ENCODE measurements at places on chromosomes 5 and 9.

DNA sequence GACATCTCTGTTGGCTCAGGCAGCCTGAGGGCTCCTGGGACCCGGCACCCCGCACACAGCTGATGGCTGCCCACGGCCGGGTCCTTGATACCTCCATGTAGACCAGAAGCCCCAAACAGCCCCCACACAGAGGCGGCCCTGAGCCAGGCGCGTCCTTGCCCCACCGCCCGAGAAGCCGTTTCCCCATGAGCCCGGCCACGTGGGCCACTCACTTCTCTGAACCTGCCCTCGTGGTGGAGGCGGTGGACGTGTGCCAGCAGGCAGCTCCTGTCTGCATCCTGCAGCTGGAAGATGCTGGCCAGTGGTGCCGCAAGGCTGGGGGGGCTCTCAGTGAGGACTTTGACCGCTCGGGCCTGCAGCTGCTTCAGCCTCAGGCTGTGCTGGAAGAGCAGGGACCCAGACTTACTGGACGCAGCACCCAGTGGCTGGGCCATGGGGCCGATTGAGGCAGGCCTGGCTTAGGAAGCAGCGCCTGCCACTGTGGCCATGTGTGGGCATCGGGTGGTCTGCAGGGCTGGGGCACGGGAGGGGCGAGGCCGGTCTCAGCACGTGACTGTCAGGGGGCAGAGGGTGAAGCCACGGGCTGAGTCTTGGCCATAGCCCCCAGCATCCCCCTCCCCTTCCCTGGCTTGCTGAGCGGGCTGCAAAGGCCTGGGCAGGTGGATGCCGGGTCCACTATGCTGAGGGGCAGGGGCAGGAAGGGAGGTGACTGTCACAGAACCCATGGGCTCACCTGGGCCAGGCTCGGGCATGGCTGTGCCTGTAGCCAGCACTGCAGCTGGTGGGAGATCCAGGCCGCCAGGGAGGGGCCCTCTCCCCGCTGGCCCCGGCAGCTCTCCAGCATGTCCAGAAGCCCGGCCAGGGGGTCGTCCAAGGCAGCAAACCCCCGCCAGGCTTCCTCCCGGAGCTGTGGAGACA lies 50.0 kb downstream of the EXD3 start:
- H3K27ac ChIP-seq: no peak overlapping the region
- H3K27me3 ChIP-seq: no peaks in the 10 kb centered on the region
- H3K4me1 ChIP-seq: peaks cover 2% of the 10 kb centered on the region
- DNase-seq: no peak
- no peak overlapping the region for H3K4me3 ChIP-seq

DNA sequence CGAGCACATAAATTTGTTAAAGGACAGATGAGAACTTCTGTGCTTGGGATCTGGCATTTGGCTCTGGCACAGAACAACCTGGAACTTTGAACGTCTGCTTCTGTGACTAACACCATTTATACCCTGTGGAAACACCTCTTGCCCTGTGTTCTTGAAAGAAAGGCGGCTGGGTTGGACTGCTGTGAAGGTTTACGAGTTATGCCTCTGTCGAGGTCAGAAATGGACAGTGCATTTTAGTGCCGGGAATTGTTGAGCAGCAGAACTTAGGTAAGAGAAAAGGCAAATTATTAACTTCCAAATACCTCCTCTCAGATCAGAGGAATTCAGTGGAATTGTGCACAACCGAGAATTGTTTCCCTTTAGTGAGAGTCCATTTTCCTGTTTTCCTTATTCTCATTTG lies 14.1 kb upstream of the INIP start:
- no peak overlapping the region for H3K27ac ChIP-seq
- H3K36me3 ChIP-seq: no peaks in the 10 kb centered on the region
- H3K4me3 ChIP-seq: no peak overlapping the region
- no peaks in the 10 kb centered on the region for H3K4me1 ChIP-seq
- peaks cover 5% of the 10 kb centered on the region for H3K27me3 ChIP-seq
- DNase-seq: no peak

- no peak for DNase-seq
- H3K4me3 ChIP-seq: no peak overlapping the region
- H3K27ac ChIP-seq: no peak overlapping the region
- no peaks in the 10 kb centered on the region for H3K27me3 ChIP-seq
- H3K36me3 ChIP-seq: no peaks in the 10 kb centered on the region
- peaks cover 18% of the 10 kb centered on the region for H3K4me1 ChIP-seq
Measured at GRCh38 chr9:94952565-94953373, 226.3 kb downstream of the AOPEP start.

GRCh38 chr5:143552680-143553079 lies 149.2 kb upstream of the NR3C1 start:
- H3K4me1 ChIP-seq: peaks cover 17% of the 10 kb centered on the region
- H3K36me3 ChIP-seq: no peaks in the 10 kb centered on the region
- DNase-seq: no peak

DNA sequence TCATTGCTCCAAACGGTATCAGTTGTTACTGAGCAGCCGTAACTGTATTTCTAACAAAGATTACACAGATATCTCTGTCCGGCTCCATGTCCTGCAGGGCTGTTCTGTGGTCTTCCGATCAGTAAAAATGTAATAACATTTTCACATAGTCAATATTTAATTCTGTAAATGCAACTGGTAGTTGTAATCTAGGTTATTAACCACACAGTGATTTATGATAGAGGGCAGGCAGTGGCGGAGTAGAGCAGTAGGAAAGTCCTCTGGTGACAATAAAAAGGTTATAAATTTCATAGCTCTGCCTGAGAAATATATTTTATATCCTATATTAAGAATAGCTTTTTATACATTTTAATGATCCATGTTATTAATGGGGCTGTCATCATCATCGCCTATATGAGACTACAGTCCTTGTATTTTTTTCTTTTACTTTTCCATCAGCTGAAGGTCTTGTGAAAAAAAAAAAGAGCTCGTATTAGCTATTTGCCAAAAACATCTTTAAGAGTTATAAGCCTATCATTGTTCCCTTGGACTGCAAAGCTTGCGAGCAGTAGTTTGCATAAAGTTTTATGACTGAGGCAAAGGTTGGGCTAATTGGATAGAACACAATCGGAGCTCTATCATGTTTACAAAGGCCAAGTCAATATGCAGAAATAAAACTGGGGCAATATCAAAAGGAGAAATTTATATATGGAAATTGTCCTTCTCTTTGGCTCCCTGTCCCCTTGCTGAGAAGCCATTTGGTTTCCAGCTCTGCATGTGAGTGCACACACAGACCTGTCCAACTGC lies 648.0 kb downstream of the IRX1 start:
- H3K36me3 ChIP-seq: no peaks in the 10 kb centered on the region
- H3K27me3 ChIP-seq: no peaks in the 10 kb centered on the region
- H3K4me3 ChIP-seq: no peak overlapping the region
- no peak for DNase-seq
- H3K4me1 ChIP-seq: no peaks in the 10 kb centered on the region

DNA sequence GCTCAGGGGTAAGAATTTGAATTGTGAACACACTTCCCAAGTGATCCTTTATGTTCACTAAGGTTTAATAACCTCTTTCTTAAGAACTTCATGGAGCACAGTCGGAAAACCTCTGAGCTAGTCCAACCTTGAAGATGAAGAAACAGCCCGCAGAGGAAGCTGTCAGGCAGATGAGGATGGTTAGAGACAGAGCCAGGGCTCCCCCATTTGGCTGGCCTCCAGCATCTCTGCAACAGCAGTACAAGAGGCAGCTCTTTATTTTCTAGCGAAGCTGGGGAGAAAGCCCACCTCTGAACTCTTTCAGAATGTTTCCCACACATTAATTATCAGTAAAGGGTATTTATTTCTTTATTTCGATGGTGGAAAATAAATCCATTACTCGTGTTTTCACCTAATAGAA lies 350.8 kb downstream of the DMRT2 start:
- no peaks in the 10 kb centered on the region for H3K27me3 ChIP-seq
- H3K4me1 ChIP-seq: no peaks in the 10 kb centered on the region
- H3K4me3 ChIP-seq: no peak overlapping the region

- no peak overlapping the region for H3K4me3 ChIP-seq
- no peak overlapping the region for H3K27ac ChIP-seq
- H3K27me3 ChIP-seq: no peaks in the 10 kb centered on the region
- no peaks in the 10 kb centered on the region for H3K4me1 ChIP-seq
Measured at GRCh38 chr5:171201310-171201709, 107.7 kb upstream of the TLX3 start.

- H3K27me3 ChIP-seq: no peaks in the 10 kb centered on the region
- no peak overlapping the region for H3K4me3 ChIP-seq
- H3K27ac ChIP-seq: no peak overlapping the region
Measured at GRCh38 chr5:77311214-77311571, 100.7 kb downstream of the PDE8B start.

DNA sequence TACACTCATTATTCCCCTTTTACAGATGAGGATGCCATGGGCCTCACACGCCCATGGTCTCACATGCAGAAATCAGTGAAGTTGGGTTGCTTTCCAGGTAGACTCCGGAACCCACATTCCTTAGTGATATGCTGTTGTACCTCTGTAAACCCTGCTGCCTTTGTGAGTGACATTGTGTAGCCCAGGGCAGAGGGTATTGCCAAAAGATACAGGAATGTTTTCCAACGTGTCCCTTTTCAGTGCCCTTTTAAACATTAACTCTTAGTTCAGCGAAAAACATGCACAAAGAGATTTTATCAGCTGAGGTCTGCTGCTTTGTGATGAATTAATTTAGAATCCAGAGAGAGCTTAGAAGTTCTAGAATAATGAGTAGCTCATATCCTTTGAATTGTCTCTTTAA lies 38.3 kb upstream of the TRMT10B start:
- DNase-seq: no peak
- H3K27me3 ChIP-seq: peaks cover 29% of the 10 kb centered on the region
- no peak overlapping the region for H3K27ac ChIP-seq
- H3K4me3 ChIP-seq: no peak overlapping the region
- no peaks in the 10 kb centered on the region for H3K4me1 ChIP-seq
- no peaks in the 10 kb centered on the region for H3K36me3 ChIP-seq

DNA sequence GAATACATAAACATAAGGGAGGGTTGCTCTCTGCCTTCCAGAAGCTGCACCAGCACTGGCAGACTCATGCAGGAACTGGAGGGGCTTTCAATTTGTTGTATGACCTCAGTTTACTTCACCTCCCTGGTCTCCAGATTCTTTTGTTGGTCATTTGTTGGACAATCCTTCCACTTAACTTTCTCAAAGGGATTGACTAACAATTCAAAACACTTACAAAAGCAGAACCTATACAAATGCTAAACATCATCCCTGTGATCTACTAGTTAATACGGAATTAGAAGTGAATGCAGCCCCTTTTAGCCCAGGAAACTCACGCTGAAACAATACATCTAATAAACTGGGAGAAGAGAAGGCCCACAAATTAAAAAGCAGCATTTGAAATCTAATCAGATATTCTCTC lies 404.6 kb upstream of the BRINP1 start:
- no peak overlapping the region for H3K27ac ChIP-seq
- H3K36me3 ChIP-seq: no peaks in the 10 kb centered on the region
- no peaks in the 10 kb centered on the region for H3K27me3 ChIP-seq
- H3K4me1 ChIP-seq: no peaks in the 10 kb centered on the region
- H3K4me3 ChIP-seq: no peak overlapping the region

DNA sequence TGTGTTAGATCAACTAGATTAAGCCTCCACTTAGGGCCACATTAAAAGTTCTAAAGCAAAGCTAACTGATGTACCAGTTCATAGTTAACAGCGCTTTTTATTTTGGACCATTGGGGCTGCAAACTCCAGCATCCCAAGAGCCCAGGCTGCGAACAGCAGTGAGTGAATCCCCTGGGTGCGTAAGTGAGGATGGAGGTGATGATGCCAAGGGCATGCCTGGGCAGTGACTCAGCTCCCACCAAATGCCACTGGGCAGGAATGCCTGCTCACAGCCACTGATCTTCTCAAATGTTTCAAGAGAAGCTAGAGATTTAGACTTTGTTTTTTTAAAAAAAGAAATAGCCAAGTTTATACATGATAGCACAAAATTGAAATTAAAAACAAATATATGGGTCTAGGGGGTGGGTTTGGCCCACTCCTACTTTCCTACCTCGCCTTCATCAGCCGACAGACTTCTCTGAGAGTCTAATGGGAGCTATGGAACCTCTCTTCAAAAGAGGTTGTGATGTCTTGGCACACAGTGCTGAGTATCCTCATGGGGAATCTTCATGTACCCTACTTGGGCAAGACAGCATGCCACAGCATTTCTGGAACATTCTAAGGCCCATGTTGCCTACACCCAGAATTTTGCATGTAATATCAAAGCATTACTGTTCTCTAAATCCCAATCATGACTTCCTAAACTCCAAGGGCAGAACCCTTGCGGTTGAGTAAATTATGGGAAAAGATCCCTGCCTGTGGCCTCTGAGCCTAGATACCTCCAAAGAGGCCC lies 398.1 kb downstream of the EBF1 start:
- H3K27ac ChIP-seq: no peak overlapping the region
- H3K27me3 ChIP-seq: no peaks in the 10 kb centered on the region
- DNase-seq: no peak
- H3K4me3 ChIP-seq: no peak overlapping the region
- H3K4me1 ChIP-seq: 0 out of 2 replicates have a peak, but pooled peaks cover 2% of the 10 kb centered on the region

- H3K27me3 ChIP-seq: no peaks in the 10 kb centered on the region
- H3K4me1 ChIP-seq: peaks cover 9% of the 10 kb centered on the region
- peak; percentile 62 for DNase-seq
- no peak overlapping the region for H3K4me3 ChIP-seq
Measured at GRCh38 chr5:122420091-122420490, 108.1 kb downstream of the SNCAIP start.

DNA sequence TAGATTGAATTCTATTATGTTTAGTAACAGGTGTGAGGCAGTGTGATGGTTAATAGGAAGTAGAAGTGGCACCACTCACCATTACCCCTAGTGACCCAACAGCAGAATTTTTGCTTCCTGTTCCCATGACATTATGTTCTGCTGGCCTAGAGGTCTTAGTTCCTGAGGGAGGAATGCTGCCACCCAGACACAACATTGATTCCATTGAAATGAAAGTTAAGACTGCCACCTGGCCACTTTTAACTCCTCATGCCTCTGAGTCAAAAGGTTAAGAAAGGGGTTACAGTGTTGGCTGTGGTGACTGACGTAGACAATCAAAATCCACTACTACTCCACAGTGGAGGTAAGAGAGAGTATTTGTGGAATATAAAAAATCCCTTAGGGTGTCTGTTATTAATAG lies 218.9 kb upstream of the NMUR2 start:
- no peaks in the 10 kb centered on the region for H3K27me3 ChIP-seq
- H3K27ac ChIP-seq: no peak overlapping the region
- H3K4me1 ChIP-seq: no peaks in the 10 kb centered on the region

- H3K27me3 ChIP-seq: no peaks in the 10 kb centered on the region
- no peak overlapping the region for H3K4me3 ChIP-seq
- DNase-seq: no peak
Measured at GRCh38 chr9:136508729-136509500, 26.1 kb upstream of the SEC16A start.

DNA sequence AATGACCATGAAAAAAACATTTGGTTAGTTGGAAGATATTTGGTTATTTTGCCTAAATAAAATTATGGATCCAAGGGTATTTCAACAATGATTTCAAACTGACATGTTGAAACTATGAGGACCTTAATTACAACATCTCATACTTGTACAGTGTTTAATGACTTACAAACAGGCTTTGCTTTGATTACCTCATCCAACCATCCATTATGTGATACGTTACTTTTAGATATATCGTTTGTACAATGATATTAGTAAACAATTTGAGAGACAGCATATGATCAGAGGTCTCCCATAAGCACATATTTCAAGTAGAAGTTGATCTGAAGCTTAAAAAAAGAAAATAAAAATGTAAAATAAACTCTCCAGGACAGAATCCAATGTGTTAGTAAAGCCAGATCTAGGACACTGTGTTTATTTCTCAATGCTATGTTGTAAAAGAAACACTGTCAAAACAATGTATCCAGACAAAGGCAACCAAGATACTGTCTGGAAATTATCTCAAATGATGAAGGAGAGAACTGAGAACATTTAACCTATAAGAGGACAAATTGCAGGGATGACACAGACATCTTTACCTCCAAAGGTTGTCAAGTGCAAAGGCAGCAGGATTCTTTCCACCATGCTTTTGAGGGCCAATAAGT lies 116.0 kb upstream of the TARS1 start:
- peak overlapping the region; percentile 70 for H3K27ac ChIP-seq
- no peaks in the 10 kb centered on the region for H3K27me3 ChIP-seq
- H3K4me3 ChIP-seq: no peak overlapping the region
- H3K4me1 ChIP-seq: peaks cover 9% of the 10 kb centered on the region
